Brain microvascular endothelial cell (primary cell): ENCODE measurements at places on chromosomes 6 and 20.

- DNase-seq, result no peak
Observed at GRCh38 chr6:44271914-44272313, 1.7 kb downstream of the TMEM151B start.

DNA sequence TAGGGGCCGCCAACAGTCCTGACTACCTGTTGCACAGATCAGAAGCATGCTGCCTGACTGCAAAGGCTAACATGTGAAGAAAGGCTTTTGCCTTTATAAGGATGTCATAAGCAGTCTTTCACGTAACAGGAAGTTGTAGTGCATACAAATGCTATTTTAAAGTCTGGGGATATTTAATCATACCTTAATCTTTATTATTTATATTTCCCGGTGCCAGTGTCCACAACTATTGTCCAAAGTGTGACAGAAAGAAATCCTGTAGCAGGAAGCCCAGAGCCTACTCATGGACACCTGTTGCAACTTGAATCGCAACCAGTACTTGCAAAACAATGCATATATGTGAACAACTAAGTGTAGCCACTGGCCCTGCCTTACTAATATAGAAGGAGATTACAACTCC, 235.8 kb downstream of the ALDH8A1 start:
- DNase-seq, result no peak

DNA sequence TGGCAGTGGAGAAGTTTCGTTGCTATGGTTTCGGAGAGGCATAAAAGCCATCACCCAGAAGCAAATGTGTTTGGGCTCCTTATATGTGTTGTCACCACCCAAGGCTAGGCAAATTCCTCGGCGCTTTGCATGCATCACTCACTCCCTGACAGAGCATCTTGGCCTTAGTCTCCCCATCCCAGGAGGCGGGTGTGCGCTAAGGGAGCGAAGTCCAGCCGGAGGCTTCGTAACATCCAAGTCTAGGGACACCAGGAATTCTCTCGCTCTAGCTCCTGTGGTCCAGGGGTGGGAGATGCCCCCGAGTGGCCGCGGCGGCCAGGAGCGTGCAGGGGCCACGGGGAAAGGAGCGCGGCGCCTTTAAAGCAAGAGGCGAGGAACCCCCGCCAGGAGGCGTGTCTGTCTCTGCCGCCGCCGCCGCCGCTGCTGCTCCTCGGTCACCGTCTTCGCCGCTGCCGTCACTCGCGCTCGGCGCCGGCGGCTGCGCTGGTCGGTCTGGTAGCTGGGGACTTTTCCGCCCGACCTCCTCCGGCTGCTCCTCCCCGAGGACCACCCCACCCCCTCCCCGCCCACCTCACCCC, at the start of gene GRIK2:
GRIK2 (plus strand) TSS at position 458 of the 578 bp plus-strand sequence.
- DNase-seq, result peak; percentile 56

DNA sequence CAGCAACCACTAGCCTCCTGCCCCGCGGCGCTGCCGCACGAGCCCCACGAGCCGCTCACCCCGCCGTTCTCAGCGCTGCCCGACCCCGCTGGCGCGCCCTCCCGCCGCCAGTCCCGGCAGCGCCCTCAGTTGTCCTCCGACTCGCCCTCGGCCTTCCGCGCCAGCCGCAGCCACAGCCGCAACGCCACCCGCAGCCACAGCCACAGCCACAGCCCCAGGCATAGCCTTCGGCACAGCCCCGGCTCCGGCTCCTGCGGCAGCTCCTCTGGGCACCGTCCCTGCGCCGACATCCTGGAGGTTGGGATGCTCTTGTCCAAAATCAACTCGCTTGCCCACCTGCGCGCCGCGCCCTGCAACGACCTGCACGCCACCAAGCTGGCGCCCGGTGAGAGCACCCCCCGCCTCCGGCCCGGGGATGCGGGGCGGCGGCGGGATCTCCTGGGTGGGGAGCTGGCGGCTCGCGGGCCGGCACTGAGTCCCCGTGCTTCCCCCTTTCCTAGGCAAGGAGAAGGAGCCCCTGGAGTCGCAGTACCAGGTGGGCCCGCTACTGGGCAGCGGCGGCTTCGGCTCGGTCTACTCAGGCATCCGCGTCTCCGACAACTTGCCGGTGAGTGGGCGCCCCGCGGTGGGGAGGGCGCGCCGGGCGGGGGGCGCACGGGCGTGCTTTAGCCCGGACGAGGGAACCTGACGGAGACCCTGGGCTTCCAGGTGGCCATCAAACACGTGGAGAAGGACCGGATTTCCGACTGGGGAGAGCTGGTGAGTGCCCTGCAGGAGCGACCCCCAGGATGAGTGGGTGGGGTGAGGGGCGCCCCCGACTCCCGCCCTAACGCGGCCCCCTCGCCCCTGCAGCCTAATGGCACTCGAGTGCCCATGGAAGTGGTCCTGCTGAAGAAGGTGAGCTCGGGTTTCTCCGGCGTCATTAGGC, 585 bp downstream of the PIM1 start:
- peak; percentile 35 for DNase-seq

DNA sequence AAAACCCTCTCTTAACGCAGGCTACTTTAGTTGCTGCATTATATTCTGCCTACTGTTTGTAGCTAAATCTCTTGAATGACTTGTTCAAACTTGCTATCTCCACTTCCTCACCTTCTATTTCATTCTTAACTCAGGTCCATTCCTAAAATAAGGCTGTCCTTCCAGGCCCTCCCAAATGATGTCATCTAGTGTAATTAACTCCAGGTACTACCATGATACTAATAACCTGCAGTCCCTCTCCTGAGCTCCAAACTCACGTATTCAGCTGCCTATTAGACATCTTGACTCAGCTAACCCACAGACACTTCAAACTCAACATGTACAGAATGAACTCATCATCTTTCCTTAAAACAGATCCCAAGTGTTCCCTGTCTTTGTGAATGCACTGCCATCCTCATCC, 10.5 kb upstream of the TOP1 start:
- DNase-seq, result no peak

DNA sequence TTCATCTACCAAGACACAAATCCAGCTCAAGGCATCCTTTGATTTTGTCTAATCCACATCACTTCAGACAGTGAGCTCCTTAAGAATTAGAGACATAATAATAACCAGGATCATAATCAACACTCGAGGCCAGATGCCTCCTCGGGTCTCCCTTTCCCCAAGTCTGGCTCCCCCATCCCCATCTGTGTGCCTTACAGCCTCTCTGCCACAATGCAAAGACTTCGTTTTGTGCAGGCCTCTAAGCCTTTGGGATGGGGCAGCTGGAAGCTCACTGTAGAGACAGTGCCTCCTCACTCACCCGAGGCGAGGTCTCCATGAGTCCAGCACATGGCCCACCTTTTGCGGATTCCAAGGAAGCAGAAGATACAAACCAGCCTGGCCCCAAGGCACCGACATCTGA, 30.3 kb downstream of the LRFN2 start:
- DNase-seq, result no peak

DNA sequence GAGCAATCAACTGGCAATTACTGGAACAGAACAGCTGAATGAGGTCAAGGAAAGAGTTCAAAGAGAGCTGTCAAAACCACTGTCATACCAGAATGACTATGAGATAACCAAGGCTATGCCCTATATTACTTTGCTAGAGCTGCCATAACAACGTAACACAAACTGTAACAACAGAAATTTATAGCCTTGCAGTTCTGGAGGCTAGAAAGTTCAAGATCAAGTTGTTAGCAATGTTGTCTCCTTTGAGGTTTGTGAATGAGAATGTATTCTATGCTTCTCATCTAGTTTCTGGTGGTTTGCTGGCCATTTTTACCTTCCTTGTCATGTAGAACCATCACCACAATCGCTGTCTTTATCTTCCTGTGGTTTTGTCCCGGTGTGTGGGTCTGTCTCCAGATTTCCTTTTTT, 1323.0 kb upstream of the GJE1 start:
- DNase-seq, result peak; percentile 61

GRCh38 chr20:57372581-57373350, 18.4 kb upstream of the RBM38 start:
- no peak for DNase-seq

- DNase-seq, result no peak
Observed at GRCh38 chr6:107564589-107564951, 74.7 kb downstream of the SOBP start.

DNA sequence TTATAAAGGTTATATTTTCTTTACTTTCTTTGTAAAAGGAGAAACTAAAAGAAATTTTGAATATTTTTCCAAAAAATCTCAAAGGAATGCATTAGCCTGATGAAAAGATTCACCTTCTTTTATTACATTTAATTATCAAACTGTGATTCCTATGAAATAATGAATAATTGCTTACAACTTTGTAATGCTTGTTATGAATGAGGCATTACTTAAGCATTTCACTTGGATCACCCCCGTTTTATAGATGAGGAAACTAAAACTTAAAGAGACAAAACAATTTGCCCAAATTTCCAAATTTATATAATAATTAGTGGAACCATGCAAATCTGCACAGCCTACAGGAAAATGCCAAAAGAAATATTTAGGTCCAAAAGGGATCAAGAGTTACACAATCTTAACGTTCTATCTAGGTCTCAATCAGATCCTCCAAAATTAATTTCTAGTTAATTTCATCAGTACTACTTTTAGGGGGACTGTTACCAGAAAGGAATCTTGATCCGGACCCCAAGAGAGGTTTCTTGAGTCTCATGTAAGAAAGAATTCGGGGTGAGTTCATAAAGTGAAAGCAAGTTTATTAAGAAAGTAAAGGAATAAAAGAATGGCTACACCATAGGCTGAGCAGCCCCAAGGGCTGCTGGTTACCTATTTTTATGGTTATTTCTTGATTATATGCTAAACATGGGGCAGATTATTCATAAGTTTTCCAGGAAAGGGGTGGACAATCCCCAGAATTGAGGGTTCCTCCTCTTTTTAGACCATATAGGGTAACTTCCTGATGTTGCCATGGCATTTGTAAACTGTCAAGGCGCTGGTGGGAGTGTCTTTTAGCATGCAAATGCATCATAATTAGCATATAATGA, 288.0 kb downstream of the ADGB start:
- no peak for DNase-seq

DNA sequence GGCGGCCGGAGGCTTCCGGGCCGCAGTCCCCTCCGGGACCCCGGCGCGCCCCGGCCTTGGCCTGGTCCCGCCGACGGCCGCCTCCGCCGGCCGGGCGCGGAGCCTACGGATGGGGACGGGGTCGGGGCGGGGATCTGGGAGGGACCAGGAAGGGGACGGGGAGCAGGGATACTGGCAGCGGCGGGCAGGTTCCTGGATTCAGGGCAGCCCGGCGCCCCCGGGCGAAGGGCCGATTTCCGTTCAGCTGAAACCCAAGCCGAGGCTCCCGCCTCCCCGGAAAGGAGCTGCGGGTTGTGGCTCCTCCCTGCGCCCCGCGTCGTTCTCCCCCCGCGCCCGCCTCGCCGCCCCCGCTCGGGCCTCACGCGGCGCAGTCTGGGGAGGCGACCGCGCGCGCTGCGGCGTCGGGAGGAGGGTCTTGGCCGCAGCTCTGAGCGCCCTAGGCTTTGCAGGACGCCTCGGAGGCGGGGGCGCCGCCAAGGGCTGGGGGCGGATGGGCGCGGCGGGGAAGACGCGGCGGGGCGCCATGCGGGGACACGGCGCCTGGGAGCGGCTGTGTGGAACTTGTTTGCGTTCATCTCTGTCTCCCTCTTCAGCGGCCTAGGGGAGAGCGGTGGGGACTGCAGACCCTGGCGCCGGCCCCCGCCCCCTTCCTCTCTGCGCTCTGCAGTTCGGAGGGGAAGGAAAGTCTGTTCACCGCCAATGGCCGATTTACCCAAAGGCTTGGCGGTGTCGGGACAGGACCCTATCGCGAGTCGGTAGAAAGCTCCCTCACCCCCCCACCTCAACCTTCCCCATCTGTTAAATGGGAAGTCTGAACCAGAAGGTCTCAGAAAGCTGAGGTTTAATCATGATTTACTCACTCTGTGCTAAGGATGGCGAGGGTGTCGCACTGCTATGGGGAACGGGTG, 22.7 kb upstream of the TMEM181 start:
- DNase-seq, result no peak

GRCh38 chr6:142867355-142867801, 77.6 kb downstream of the HIVEP2 start:
- no peak for DNase-seq

DNA sequence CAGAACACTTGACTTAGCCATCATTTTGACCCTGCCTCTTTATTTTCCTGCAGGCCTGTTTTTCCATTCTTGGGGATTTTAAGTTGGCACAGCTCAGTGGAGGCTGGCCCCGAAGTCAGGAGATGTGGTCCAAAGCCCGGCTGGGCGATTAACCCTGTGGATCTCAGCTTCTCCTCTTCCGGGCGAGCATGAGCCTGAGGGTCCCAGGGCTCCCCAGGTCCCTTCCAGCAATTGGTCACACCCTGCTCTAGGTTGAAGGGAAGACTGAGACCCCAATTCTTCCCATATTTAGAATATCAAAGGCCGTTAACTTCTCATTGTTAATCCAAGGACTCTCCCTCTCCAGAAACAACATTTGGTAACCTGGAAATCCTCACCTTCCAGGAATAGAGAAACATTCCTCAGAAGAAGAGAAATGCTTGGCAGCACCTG, 2.3 kb downstream of the THBS2 start:
- DNase-seq, result no peak

- DNase-seq, result peak; percentile 37
Observed at GRCh38 chr6:75230484-75231325, 12.9 kb downstream of the COX7A2 start.

- DNase-seq, result no peak
Observed at GRCh38 chr6:39599973-39600372, 125.2 kb downstream of the KIF6 start.

DNA sequence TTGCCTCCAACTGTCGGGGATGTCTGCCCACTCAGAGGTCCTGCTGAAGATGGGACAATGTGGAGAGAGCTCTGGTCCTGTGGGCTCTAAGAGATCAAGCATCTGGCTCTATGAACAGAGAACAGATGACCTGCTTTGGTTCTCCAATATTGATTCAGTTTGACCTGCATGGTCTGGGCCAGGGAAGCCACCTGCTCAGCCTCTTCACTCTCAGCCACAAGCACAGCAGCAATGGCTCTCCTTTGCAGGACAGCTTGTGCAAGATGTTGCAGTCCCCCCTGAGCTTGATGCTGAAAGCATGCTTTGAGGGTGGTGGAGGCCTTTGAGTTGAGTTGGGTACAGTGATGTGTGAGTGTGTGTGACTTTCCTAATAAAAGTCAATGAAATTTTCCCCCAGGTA, 18.6 kb upstream of the MCM3 start:
- no peak for DNase-seq

DNA sequence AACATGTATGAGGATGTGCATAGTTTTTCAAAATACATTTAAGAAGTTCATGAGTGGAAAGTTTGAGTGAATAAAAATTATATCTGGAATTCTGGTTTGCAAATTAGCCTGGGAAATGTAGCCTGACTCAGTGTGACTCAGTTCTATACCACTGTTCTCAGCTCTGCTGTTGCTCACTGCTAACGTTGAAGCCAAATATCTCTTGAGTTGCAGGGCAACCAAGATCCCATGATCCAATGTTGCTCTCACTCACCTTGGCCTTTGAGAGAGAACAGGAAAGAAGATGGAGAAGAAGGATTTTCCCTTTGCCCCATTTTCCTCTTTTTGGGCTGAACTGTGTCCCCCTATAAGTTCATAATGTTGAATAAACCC, 28.9 kb downstream of the PSMB9 start:
- peak; percentile 72 for DNase-seq

- DNase-seq, result no peak
Observed at GRCh38 chr6:68642081-68642480, 7.0 kb downstream of the ADGRB3 start.

GRCh38 chr20:23602241-23602640, 3.5 kb downstream of the CST9 start:
- no peak for DNase-seq
